Hematopoietic multipotent progenitor cell treated with erythropoietin and hydrocortisone succinate and interleukin-3 and kit ligand, for 6 days (in vitro differentiated cells): ENCODE measurements at places on chromosomes 11 and 22.

DNA sequence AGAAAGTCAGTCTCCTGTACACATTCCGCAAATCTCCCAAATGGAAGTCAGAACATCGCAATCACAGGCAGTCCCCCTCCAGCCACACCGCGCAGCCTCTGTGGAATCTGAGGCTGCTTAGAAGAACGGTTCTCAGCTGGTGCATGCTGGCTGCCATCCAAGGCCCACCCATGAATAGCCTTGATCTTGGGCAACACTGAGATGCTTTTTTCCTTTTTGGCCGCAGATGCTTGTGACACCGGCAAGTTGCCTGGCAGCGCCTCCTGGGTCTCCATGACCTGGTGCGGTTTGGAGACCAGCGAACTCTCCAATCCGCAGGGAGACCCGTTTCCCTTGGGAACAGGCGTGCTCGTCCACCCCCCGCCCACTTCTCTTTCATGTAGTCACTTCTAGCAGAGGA is 26.3 kb upstream of the PHF21B start:
- DNase-seq = no peak

GRCh38 chr22:31230871-31231621 is 18.9 kb downstream of the LIMK2 start:
- peak; percentile 89 for DNase-seq

DNA sequence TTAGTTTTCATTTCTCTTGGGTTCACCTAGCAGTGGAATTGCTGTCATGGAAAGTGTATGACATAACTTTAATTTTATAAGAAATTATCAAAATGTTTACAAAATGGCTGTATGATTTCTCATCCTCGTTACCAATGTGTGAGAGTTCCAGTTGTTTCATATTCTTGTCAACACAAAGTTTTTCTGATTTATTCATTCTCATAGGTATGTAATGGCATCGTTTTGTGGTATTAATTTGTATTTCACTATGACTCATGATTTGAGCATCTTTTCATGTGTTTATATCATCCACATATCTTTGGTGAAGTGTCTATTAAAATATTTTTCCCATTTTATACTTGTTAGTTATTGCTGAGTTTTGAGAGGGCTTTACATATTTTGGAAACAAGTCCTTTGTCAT is 5.5 kb downstream of the FAM111B start:
- no peak for DNase-seq

DNA sequence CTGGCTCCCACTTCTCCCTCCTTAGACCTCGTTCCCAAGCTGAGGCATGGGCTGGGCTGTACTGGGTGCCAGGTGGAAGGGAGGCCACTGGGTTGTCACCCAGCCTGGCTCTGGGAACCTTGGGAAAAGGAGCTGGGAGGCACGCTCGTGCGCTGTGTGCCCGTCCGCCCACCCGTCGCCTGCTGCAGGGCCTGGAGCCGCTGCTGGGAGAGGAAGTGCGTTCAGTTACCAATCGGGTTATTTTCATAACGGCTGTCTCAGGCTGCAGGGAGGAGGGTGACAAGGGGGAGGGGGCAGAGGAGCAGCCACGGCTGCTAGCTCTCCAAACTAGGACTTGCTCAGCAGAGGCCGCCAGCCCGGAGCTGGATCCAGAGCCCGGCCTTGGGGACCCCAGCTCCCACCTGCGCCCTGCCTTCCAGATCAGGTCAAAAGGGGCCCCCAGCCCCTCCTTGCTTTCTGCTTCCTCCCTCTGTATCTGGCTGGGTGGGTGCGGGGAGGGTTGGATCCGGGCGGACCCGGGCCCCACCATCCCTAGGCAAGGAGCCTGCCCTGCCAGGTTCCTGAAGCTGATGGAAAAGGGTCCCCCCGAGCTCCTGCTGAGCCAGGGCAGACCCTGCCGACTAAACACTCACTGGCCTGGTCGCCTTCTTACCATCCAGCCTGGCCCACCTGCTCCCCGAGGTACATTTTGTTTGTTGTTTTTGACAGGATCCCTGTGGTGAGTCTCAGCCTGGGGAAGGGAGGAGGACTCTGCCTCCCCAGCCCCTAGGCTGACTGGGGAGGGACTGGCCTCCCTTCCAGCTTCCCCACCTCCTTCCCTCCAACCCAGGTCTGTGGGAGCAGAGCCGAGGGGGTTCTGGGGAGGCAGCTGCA is 14.3 kb downstream of the DGKZ start:
- DNase-seq = peak; percentile 90

DNA sequence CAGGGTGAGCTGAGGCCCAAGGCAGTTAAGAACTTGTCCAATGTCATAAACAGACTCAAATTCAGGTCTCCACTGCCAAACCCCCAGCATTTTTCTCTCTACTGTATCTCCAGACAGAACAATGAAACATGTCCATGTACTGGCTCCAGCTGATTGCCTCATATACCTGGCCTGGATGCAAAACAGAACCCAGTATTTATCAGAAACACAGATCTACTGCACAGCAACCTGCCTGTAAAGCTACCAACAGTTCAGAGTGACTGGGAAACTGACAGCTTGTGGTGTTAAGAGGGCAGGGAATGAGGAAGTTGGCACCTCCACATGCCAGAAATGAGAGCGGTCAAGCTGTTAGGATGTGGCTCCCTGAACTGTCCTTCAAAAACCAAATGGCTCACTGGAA is 41.6 kb downstream of the C11orf71 start:
- peak; percentile 28 for DNase-seq

DNA sequence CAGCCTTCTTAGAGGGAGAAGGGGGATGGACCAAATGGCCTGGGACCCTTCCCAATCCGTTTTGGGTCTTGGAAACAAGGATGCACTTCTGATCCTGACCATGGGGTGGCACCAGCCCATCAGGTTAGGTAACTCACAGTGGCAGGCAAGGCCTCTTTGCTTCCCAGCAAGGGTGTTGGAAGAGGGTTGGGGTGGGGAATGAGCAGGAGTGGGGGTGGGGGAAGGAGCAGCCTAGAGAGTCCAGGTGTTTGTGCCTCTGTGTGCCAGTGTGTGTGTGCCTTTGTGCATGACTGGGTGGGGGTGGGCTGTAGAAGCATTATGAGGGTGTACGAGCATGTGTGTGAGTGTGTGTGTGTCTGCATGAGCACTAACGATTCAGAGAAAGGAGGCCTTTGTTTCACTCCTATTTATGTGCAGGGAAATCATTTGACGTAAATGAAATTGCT is 213.1 kb downstream of the INSC start:
- DNase-seq = peak; percentile 23

DNA sequence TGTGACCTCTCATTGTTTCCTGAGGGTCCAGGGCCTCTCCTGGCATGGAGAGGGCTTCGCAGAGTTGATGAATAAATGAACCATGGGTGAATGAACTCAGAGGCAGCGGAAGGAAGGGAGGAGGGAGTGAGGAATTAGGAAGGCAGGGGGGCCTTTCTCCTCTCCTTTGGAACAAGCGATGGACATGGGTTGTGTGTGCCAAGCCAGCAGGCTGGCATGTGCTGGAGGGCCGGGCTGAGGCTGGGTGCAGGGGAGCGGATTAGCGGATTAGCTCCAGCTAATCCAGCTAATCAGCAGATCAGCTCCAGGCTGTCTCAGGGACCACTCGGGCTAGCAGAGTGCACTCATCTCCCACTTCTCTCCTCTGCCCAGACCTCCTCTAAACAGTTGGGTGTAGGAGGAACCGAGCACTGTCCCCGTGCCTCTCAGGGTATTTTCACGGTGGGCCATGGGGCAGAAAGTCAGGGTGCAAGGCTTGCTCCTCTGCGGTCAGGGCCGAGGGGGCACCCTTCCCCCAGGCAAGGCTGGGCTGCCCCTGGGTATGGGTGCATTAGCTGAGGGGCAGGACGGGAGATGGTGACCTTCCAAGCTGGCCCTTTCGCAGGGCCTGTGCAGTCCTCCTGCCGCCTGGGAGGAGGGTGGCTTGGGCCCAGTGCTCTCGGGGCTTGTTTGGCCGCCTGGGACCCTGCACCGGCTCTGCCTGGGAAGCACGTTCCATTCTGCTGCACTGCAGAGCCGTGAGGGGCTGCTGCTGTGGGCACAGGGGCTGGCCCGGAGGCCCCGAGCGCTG is 120.3 kb upstream of the B3GAT1 start:
- no peak for DNase-seq

GRCh38 chr11:37072538-37073055 is 474.6 kb upstream of the RAG2 start:
- DNase-seq = no peak
